ENCODE measurements at places on chromosomes 2 and 18.

DNA sequence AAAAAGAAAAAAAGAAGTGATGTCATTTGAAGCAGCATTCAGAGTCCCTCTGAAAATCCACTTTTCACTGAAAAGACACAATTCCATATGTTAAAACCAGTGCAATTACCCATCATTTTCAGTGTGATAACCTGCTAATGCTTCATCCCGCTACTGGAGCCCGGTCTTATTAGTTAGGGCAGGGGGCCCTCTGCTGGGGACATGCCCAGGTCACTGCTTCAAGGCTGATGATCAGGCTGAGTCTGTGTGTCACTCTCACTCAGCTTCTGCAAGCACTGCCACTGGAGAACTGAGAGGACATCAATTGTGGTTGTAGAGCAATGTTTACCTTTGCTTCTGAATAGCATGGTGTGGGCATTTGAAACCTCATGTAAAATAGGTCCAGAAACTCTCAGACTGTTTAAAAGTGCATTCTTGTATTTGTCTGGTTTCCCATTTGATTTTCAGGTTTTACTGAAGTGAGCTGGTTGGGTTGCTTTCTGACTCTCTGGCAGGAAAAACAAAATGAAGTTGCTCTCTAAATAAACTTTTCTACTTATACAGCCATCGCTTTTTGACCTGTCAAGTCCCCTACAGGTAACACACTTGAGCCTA lies 49.2 kb upstream of the NXPH2 start:
- DNase-seq, result peak; percentile 0
- no peaks in the 10 kb centered on the region for H3K4me1 ChIP-seq
- no peaks in the 10 kb centered on the region for H3K27me3 ChIP-seq
- H3K27ac ChIP-seq, result no peak overlapping the region
- no peaks in the 10 kb centered on the region for H3K36me3 ChIP-seq
- H3K4me3 ChIP-seq, result no peak overlapping the region

DNA sequence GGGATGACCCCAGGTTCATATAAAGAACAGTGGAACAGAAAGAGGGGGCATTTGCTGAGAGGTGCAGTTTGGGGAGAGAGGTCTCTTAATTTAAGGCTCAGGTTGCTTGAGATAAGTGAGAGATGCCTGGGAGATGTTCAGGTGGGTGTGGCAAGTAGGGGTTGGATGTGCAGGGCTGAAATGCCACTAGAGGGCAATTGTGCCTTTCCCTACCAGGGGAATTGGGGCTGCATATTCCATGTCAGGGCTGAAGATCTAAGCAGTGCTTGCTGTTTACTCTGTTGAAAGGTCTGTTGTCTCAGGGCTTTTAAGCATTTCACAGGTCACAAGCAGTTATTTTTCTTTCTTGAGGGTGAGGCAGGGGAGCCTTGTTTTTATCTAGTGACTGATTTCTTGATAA lies 7.8 kb downstream of the CCDC85A start:
- H3K36me3 ChIP-seq, result no peaks in the 10 kb centered on the region
- no peak for DNase-seq
- no peak overlapping the region for H3K27ac ChIP-seq
- H3K4me3 ChIP-seq, result no peak overlapping the region

DNA sequence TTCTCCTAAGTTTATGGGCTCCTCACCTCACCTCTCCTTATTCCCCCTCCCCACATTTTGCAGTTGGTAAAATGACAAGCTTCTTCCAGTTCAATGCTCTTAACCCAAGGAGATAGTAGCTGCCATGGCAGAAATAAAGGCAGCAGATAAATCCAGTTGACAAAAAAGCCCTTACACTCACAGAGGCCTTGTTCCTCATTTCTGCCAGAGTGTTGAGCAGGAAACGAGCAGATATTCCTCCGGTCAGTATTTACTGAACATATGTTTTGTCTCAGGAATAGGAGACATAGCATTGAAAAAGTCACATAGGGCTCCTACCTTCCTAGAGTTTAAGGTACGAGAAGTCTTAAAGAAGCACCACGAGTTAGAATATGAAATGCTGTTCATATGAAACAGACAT lies 493.7 kb upstream of the TNP1 start:
- H3K27ac ChIP-seq, result no peak overlapping the region
- H3K27me3 ChIP-seq, result peaks cover 20% of the 10 kb centered on the region
- peaks cover 10% of the 10 kb centered on the region for H3K36me3 ChIP-seq
- H3K4me1 ChIP-seq, result no peaks in the 10 kb centered on the region

DNA sequence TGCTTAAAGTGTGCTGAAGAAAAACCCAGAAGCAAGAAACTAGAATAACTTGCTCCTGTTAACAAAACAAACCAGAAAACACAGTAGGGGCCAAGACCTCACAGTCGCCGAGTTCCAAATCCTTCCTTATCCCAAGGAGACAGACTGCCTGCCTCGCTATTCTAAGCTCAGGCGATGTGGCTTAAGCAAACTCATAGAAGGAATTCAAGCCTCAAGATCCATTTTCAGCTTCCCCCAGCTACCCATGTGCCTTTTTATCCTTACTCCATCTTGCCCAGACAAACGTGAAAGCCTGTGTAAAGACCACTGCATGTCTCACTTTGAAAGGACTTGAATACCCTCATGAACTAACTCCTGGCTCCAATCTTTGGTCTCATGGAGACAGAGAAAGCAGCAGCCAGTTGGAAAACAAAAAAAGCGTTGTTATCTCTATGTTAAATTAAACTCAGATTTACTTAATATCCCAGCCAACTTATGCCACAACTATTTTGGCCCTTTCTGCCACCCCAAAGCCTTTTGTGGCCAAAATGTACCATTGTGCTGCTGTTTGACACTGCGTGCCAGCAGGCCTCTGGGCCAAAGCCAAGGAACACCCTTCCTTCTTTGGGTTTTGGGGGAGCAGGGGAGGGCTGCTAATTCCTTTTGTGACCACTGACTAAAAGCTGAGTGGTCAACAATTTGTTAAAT lies 123.2 kb upstream of the FZD5 start:
- no peak overlapping the region for H3K4me3 ChIP-seq
- no peaks in the 10 kb centered on the region for H3K27me3 ChIP-seq

- H3K27me3 ChIP-seq, result peaks cover 2% of the 10 kb centered on the region
- H3K36me3 ChIP-seq, result no peaks in the 10 kb centered on the region
- no peak overlapping the region for H3K27ac ChIP-seq
- DNase-seq, result no peak
Observed at GRCh38 chr2:36650031-36650829, 46.3 kb upstream of the VIT start.

GRCh38 chr2:224410946-224411561 lies 9.1 kb upstream of the FAM124B start:
- no peak overlapping the region for H3K4me3 ChIP-seq
- DNase-seq, result no peak
- no peaks in the 10 kb centered on the region for H3K4me1 ChIP-seq
- H3K27ac ChIP-seq, result no peak overlapping the region
- H3K36me3 ChIP-seq, result no peaks in the 10 kb centered on the region

DNA sequence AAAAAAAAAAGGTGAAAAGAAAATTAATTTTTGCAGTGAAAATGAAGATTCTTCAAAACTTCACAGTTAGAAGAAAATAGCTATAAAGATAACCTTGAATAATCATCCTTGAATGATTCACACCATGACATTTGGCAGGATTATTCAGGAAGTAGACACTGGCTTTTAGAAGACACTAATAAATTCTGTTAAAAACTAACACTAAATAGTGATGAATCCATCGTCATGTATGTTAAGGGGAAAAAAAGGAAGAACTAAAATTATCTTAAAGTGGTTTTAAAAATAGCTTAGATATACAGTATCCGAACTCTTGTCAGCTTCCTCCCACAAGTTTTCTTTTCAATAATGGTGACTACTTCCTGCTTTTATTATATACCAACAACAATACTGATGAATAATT lies 10.2 kb downstream of the USP37 start:
- H3K27ac ChIP-seq, result no peak overlapping the region
- peaks cover 41% of the 10 kb centered on the region for H3K36me3 ChIP-seq
- DNase-seq, result no peak
- H3K4me3 ChIP-seq, result no peak overlapping the region
- H3K4me1 ChIP-seq, result peaks cover 1% of the 10 kb centered on the region
- H3K27me3 ChIP-seq, result no peaks in the 10 kb centered on the region

GRCh38 chr2:1321321-1321720 lies 91.9 kb upstream of the TPO start:
- H3K27me3 ChIP-seq, result peaks cover 7% of the 10 kb centered on the region
- H3K4me1 ChIP-seq, result no peaks in the 10 kb centered on the region
- no peak overlapping the region for H3K27ac ChIP-seq
- no peak for DNase-seq

DNA sequence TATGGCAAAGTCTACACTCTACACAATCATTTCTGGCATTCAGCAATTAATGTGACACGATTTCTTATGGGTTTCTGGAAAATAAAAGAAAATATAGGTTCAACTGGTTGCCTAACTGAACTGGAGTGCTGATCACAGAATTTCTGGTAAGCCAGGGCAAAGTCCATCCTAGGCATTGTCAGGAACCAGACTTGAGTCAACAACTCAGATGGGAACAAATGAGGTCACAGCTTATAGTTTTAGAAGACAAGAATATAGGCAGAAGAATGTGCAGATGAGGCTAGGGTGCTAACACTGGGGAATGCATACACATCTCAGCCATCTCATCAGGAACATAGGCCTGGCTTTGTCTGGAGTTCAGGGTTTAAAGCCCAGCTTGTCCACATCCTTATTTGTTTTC lies 317.2 kb upstream of the ID2 start:
- H3K36me3 ChIP-seq, result peaks cover 19% of the 10 kb centered on the region
- DNase-seq, result no peak
- no peak overlapping the region for H3K27ac ChIP-seq
- H3K4me3 ChIP-seq, result no peak overlapping the region
- no peaks in the 10 kb centered on the region for H3K27me3 ChIP-seq

GRCh38 chr18:63099848-63100629 lies 219.5 kb downstream of the BCL2 start:
- DNase-seq, result no peak
- H3K27me3 ChIP-seq, result peaks cover 10% of the 10 kb centered on the region
- H3K27ac ChIP-seq, result peak overlapping the region; percentile 32
- peak overlapping the region; percentile 91 for H3K4me3 ChIP-seq

- no peaks in the 10 kb centered on the region for H3K27me3 ChIP-seq
- H3K4me3 ChIP-seq, result no peak overlapping the region
- no peaks in the 10 kb centered on the region for H3K4me1 ChIP-seq
- no peak overlapping the region for H3K27ac ChIP-seq
Observed at GRCh38 chr2:226583715-226584114, 215.9 kb downstream of the IRS1 start.

DNA sequence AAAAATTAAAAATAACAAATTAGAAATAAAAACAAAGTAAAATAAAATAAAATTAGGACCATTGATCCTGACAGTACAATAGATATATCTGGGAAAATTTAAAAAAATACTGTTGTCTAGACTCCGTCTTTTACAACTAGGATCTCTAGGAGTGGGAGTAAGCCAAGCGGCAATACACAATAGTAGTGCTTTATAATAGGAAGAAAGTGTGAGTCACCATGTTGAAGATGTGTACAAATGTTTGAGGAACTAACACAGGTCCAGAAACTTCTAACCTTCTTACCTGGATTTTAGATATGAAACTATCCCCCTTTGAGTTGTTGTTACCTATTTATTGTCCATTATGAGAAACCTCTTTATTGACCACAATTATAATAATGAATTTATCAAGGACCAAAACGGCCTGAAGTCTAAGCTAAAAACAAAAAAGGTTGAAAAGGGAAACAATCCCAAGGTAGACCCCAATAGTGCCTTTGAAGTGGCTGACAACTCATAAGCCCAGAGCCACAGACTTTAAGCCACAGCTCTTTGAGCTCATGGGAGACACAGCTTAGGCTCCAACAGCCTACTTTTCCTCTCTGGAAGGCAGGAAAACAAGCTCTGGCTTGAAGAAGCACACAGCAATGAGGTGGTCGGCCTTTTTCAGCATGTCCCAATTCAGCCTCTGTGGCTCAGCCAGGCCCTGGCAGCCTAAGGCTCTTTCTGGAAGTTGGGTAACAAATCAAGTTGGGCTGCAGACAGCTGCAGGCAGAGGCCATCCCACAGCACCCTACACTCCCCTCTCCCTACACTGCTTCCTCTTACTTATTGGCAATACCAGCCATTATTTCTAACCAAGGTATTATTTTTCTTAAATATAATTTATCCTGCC lies 62.9 kb downstream of the AQP4 start:
- H3K27ac ChIP-seq, result no peak overlapping the region
- no peaks in the 10 kb centered on the region for H3K36me3 ChIP-seq
- H3K27me3 ChIP-seq, result no peaks in the 10 kb centered on the region
- no peaks in the 10 kb centered on the region for H3K4me1 ChIP-seq

- no peak for DNase-seq
- H3K4me3 ChIP-seq, result no peak overlapping the region
- peaks cover 11% of the 10 kb centered on the region for H3K27me3 ChIP-seq
Observed at GRCh38 chr18:23141104-23141999, 6.1 kb downstream of the CABLES1 start.

DNA sequence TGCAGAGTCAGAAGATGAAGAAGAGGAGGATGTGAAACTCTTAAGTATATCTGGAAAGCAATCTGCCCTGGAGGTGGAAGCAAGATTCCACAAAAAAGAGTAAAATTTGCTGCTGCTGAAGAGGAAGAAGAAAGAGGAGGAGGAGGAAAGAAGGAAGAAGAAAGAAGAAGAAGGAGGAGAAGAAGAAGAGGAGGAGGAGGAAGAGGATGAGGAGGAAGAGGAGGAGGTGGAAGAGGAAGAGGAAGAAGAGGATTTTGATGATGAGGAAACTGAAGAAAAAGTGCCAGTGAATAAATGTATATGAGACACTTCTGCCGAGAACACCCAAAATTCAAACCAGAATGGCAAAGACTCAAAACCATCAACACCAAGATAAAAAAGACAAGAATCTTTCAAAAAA lies 20.9 kb upstream of the TAF4B start:
- H3K27me3 ChIP-seq, result peaks cover 1% of the 10 kb centered on the region
- no peaks in the 10 kb centered on the region for H3K36me3 ChIP-seq
- no peak overlapping the region for H3K27ac ChIP-seq
- DNase-seq, result no peak

Measured in immature natural killer cell (primary cell).